ENCODE measurements at places on chromosomes 5 and 9.
A peak's percentile ranks its signal among the peaks of the same experiment; 100 is the strongest.

DNA sequence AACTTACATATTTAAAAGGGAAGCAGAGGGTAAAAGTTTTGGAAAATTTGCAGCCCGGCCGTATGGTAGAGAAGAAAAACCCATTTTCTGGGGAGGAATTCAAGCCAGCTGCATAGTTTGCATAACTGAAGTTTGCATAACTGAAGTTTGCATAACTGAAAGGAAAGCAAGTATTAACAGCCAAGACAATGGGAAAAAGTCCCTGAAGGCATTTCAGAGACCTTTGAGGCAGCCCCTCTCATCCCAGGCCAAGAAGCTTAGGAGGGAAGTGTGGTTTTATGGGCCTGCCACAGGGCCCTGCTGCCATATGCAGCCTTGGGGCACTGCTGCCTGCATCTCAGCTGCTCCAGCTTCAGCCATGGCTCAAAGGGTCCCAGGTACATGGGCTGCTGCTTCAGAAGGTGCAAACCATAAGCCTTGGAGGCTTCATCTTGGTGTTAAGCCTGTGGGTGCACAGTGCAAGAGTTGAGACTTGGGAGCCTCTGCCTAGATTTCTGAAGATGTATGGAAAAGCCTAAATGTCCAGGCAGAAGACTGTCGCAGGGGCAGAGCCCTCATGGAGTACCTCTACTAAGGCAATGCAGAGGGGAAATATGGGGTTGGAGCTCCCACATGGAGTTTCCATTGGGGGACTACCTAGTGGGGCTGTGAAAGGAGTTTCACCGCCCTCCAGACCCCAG, 36.9 kb upstream of the CXCL14 start:
- DNase-seq: no peak

DNA sequence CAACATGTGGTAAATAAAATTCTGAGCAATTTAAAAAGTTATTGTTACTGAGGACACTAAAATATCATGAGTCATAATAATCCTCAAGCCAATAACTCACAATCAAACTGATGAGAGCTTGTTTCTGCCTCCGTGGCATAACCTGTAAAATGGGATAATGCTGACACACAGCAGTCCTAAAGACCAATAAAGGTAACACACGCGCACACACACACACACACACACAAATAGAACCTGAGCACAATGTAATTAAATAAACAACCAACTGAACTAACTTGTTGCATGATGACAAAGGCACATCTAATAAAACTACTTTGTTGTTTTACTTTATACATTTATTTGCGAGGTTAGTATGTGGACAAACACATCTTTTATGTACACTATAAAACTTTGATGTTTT, 358.2 kb downstream of the BNC2 start:
- no peak for DNase-seq

- no peak for DNase-seq
These were observed 134.2 kb upstream of the PRSS3 start for GRCh38 chr9:33661176-33661575.

GRCh38 chr5:66821688-66822429, 225.7 kb downstream of the MAST4 start:
- no peak for DNase-seq

DNA sequence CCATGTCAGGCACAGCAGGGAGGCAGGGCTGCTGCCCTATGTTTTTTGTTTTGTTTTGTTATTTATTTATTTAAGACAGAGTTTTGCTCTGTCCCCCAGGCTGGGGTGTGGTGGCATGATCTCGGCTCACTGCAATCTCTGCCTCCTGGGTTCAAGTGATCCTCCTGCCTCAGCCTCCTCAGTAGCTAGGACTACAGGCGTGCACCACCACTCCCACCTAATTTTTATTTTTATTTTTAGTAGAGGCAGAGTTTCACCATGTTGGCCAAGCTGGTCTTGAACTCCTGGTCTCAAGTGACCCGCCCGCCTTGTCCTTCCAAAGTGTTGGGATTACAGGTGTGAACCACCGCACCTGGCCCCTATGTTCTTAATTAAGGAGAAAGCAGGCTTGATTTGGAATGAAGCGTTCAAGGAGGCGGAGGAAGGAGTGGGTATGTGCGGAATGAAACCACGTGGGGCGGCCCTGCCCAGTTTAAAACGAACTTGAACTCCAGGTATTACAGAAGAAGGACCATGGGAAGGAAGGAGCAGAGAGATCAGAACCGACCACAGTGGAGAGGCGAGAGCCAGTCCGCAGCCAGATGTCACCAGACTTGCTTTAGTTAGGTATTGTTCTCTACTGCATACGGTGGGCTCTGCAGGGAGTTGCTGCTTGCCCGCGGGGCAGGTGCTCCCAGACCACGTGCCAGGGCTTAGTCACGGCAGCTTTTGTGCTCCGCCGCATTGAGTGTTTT, 34.9 kb upstream of the EPB41L4B start:
- DNase-seq: no peak

GRCh38 chr9:17613758-17614157, 34.9 kb downstream of the SH3GL2 start:
- no peak for DNase-seq

- no peak for DNase-seq
These were observed 115.2 kb upstream of the PLCXD3 start for GRCh38 chr5:41625571-41625970.

- no peak for DNase-seq
These were observed 62.4 kb downstream of the ERGIC1 start for GRCh38 chr5:172896465-172896864.

DNA sequence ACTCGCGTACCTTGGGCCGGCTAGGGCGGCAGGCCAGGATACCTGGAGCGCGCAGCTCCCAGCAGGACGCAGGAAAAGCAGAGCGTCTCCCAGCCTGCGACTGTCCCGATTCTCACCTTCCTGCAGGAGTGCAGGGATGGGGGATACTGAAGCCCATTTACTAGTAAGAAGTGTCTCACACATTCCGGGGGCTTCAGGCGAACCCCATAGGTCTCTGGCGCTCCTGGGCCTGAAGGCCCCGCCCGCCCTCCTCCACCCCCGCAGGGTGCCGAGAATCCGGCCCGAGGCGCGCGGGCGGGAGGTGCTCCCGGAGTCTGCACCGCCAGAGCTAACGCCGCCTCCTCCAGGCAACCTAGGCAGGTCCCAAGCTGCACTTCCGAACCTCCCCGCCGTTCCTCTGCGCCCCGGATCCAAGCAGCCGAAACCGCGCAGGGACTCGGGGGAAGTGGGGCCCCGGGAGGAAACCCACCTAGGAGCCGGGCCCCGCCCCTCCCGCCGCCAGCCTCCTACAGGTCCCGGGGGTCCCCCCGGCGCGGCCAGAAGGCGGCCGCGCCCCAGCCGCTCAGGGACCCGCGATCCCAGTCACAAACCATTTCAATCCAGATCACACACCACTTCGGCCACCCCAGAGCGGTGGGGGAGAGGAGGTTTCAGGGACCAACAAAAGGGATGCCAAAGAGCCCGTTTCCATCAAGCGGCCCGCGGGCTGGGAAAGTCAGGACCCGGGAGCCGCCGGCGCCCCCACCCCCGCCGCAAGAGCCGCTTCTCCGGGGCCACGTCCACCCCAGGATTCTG, 1.2 kb downstream of the ROR2 start:
- peak; percentile 77 for DNase-seq

Data from umbilical cord (tissue), 2 donors.